NCI-H2081 (cell line): ENCODE measurements at places on chromosomes 7 and 10.

- DNase-seq, result no peak
Observed at GRCh38 chr7:139560678-139561077, 37.2 kb downstream of the CLEC2L start.

DNA sequence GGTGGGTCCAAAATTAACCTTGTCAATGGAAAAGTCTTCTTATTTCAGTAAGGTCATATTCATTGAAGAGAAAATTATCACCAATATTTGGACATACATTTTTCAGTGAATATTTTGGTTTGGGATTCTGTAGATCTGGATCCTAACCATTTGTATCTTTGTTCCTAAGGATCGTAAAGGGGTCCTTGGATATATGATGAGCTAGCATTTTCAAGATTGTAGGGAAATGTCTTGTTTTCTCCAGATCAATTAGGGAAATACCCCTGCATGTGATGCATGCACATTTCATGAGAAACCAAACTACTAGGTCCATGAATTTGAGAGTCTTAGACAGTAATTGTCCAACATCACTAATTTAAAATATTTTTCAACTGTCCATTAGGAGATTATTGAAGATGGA lies 18.0 kb downstream of the DNTT start:
- no peak for DNase-seq

GRCh38 chr7:128271942-128272481 lies 30.9 kb downstream of the LEP start:
- no peak for DNase-seq

- no peak for DNase-seq
Observed at GRCh38 chr7:100166317-100166940, 2.0 kb downstream of the GAL3ST4 start.

- no peak for DNase-seq
Observed at GRCh38 chr10:29023678-29024077, 265.2 kb upstream of the LYZL1 start.
